Right ventricle myocardium superior (tissue), 1 donor: ENCODE measurements at places on chromosomes 2 and 18. TPM values are rescaled to one million over a fixed set of nuclear protein-coding genes. Genes with fewer than 3 reads are reported as not detected.
A peak's percentile ranks its signal among the peaks of the same experiment; 100 is the strongest.

The CD226 gene
- total RNA-seq: 0.94 TPM

GRCh38 chr2:195732574-195732973, 75.5 kb downstream of the SLC39A10 start:
- no peak for DNase-seq

The CIB4 gene
- not detected for total RNA-seq

DNA sequence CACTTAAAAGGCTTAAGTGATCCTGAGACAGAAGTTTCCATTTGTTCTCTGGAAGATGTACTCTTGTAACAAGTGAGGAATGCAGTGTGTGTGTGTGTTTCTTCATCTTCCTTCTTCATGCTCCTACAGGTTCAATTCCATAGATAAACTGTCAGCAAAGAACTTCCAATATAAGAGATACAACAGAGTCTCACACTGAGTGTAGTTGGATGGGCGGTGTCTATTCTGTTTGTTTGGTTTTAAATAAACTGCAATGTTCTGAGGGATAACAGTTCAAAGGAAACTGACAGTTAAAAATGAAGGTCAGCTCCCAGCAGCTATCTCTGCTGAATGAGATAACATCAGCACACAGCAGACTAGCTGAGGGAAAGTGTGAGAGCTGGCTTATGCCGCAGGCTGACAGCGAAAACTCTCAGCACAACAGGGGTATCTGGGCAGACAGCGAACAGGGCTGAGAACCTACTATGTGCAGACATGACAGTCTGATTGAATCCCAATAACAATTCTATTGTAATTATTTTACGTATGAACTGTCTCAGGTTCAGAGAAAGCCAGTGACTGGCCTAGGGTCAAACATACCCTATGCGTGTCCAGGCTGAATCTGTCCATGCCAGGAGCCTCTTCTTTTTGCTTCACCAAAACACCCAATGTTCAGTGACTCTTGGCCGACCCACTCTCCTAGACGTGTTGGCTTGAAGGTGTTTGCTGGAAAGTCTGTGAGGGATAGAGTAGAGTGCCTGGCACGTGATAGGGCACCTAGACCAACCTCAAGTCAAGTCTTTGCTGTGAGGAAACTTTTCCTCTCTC, 201.9 kb upstream of the TRIB2 start:
- DNase-seq: no peak

- DNase-seq: peak; percentile 72
These were observed 9.2 kb downstream of the HS6ST1 start for GRCh38 chr2:128309280-128310093.

- DNase-seq: peak; percentile 59
These were observed 5.1 kb upstream of the GAL3ST2 start for GRCh38 chr2:241771286-241772062.

GRCh38 chr2:25160376-25160775, 8.0 kb downstream of the POMC start:
- DNase-seq: no peak

DNA sequence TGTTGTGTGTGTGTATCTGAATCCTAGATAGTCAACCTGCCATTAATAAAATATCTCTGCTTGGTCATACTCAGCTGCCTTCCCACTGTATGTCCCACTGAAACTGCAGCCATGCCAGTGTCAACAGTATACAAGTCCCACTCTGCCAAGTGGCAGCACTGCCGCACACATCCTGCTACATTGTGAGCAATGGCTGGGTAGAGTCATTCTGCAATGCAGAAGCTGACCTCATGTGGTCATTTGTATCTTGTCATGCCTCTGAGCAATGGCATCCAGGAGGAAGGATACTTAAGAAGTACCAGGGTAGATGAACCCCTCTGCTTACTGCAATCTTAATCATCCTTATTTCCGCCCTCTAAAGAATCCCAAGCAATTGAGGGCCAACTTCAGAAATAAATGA, 302.2 kb upstream of the DDX18 start:
- DNase-seq: no peak

DNA sequence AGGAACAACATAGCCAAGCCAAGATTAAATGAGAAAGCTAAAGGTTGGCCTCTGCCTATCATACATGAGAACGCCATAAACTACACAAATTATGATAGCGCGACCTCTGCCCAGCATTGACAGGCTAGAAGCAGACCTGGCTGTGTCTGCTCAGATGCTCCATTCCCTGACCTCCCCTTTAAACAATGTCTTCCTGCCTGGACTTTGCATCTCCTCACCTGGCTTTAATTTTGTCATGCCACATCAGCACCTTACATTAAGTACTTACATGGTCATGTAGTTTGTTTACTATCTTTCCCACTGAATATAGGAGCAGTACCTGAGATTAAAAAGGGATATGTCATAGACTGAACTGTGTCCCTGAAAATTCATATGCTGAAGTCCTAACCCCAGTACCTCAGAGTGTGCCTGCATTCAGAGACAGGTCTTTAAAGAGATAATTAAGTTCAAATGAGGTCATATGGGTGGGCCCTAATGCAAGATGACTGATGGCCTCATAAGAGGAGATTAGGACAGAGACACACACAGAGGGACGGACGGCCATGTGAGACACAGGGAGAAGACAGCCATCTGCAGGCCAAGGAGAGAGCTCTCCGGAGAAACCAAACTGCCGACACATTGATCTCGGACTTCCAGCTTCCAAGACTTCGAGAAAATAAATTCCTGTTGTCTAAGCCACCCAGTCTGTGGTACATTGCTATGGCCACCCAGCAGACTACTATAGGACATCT, 103.7 kb downstream of the BIN1 start:
- DNase-seq: no peak

The C2orf80 gene
- not detected for total RNA-seq

The SGPP2 gene
- 15.3 TPM for total RNA-seq

DNA sequence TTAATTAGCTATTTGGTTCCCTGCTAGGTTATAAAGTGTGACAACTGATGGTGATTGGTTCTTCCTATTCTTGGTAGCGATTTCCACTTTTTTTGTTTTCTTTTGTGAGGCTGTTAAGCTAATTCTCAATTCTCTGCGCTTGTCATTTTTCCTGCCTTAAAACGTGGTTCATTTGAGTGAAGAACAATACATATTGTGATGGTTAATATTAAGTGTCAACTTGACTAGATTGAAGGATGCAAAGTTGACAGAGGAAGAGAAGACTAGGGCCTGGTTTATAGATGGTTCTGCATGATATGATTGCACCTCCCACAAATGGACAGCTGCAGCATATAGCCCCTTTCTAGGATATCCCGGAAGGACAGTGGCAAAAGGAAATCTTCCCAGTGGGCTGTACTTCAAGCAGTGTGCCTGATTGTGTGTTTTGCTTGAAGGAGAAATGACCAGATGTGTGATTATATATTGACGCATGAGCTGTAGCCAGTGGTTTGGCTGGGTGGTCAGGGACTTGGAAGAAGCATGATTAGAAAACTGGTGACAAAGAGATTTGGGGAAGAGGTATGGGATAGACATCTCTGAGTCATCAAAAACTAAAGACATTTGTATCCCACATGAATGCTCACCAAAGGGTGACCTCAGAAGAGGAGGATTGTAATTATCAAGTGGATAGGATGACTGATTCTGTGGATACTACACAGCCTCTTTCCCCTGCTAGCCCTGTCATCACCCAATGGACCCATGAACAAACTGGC, 39.4 kb upstream of the ZNF804A start:
- DNase-seq: no peak

DNA sequence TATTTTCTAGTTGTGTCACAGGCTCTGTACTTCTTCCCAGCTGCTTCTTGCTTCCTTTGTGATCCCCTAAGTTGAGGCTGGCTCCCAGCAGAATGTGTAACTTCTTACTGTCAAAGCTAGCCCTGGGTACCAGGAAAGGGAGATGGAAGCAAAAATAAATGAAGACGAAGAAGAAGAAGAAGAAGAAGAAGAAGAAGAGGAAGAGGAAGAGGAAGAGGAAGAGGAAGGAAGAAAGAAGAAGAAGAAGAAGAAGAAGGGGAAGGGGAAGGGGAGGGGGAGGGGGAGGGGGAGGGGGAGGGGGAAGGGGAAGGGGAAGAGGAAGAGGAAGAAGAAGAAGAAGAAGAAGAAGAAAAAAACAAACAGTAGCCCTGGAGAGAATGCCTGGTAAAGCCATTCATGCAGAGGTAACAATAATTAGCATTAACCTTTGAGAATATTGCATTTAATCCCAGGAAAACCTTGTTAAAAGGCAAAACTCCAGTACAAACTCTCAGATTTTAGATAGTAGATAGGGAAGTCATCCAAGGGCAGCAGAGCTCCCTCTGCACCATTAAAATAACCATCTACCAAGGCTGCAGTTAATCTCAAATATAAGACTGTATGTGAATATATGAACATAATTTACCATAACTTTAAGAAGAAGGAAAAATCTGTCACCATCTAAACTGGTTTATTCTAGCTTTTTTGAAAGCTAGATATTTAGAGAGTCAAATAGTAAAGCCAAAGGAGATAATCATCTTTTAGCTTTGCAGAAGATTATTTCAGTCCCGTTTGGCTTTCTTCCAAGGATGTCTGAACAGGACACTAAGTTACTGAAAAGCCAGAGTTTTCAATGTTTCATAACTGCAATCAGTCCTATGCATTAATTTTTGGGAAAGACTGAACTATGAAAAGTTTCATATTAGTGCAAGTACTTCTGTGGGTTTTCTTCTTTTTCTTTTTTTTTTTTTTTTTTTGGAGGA, 44.3 kb upstream of the FBXO11 start:
- DNase-seq: no peak

The SAG gene
- total RNA-seq: not detected

The CRYBA2 gene
- not detected for total RNA-seq

DNA sequence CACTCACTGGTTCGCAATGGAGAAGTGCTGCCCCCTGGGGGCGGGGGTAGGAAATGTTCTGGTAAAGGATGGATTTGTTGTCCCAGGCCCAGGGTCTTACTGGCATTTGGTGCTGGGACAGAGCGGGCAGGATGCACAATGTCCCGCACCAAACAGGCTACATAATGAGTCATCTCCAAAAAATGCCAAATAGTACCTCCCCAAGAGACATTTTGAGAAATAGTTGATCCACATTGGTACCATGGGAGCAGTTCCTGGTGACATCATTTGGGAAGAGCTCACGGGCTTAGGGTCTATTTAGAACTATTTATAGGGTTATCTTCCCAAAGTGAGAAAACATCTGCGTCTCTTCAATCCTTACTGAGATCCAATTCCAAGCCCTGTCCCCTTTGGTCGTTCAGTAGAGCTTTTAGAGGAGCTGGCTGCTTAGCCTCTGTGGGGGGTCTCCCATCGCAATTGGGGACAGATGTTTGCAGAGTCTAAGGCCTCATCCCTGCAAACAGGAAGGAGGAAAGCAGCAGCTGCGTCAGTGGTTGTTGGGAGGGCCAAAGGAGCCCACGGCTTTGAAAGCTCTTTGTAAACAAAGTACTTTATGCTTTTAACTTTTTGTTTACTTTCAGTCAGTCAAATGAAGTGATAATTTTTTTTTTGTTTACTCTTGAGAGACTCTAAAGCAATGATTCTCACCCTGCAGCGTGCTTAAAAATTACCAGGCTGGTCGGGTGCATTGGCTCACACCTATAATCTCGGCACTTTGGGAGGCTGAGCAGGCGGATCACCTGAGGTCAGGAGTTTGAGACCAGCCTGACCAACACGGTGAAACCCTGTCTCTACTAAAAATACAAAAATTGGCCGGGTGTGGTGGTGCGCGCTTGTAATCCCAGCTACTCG, 49.3 kb downstream of the GREB1 start:
- DNase-seq: peak; percentile 70

- DNase-seq: no peak
These were observed 145.6 kb upstream of the NCK2 start for GRCh38 chr2:105598829-105599698.

DNA sequence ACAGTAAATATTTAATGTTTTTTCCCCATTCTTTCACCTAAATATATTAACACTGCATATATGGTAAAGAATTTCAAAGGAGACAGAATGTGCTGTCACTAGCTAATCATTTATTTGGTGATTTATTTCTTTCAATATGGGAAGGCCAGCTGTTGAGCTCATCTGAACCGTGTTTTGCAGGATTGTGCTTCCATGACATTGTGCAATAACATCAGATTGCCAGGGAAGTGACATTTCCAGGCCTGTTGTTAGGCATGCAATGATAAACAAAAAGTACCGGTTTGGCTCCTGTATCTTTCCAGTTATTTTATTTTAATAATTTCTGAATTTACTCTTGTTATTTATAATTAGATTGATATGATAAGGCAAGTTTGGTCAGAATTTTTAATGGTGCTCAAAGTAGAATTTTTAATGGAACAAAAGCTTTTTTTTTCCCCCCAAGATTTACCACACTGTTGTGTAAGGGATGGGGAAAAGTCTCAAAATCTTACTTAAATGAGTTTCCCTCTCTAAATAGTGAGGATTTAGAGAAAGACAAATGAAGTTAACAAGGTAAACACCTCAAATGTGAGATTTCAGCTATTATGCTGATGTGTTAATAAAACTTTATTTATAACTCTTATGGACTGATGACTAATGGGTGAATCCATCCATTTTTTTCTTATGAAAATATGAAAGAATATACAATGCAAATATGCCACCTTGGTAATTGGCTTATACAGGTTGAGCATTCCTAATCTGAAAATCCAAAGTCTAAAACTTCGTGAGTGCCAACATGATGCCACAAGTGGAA, 52.7 kb downstream of the MALT1 start:
- DNase-seq: no peak
